ENCODE measurements at places on chromosomes 11 and 22.

GRCh38 chr11:37109286-37109585 is 511.2 kb upstream of the RAG2 start:
- DNase-seq: no peak

- DNase-seq: no peak
Observed at GRCh38 chr11:67252831-67253239, 13.4 kb upstream of the GRK2 start.

DNA sequence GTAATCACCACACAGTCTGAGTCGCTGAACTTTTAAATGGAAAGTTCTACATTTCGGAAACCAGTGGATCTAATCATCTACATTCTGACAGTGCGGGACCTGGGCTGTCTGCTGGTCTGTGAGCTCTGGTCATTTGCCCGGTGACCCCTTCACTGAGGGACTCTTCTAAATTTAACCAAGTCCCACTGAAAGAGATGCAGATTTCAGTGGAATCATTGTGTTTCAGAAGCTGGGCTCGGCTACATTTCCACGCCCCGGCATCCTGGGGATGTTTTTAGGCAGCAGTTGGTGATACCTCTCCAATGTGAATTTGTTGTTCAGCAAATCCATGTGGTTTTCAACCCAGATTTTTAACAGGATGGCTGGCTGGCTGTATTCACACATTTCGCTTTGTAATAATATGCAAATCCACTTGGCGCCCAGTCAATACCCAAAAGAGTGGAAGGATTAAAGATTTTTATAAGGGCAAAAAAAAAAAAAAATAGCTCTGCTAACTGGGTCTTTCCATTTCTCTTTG is 145.5 kb upstream of the RASSF10 start:
- no peak for DNase-seq

DNA sequence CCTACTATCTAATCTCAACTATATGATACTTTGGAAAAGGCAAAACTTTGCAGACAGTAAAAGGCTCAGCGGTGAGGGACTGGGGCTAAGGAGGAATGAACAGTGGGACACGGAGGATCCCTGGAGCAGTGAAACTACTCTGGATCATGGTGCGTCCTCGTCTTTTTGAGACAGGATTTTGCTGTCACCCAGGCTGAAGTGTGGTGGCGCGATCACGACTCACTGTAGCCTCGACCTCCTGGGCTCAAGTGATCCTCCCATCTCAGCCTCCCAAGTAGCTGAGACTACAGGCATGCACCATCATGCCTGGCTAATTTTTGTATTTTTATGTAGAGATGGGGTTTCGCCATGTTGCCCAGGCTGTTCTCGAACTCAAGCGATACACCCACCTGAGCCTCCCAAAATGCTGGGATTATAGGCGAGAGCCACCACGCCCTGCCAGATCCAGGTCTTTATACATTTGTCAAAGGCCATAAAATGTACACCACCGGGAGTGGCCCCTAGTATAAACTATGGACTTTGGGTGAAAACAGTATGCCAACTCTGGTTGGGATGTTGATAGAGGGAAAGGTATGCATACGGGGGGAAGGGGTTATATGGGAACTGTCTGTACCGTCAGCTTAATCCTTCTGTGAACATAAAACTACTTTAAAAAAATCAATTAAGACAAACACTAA is 28.0 kb upstream of the CYP2D6 start:
- no peak for DNase-seq

- DNase-seq: no peak
Observed at GRCh38 chr11:17298302-17298701, 21.8 kb downstream of the NUCB2 start.

DNA sequence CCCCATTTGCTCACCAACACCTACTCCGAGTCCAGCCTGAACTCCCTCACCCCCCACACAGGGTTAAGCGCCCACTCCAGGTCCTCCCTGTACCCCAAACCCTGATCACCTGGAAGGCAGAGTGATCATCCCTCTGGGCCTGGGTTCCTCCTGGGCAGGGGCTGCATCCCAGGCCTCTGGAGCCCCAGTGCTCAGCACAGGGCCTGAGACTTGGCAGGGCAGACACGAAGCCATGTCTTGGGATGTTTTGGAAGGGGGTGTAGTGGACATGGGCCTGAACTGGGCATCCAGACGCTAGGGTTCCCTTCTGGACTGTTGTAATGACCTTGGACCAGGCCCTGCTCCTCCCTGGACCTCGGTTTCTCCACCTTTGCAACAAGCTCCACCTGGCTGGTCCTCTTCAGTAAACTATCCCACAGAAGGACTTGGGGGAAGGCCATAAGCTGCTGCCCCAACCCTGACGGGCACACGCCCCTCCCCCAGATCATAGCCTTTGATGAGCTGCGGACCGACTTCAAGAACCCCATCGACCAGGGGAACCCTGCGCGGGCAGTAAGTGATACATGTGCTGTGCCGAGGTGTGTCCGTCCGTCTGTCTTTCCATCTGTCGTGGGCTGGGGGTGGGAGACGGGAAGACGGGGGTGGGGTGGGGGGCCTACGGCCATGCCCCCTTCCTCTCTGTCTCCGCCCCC is 3.9 kb downstream of the CNIH2 start:
- DNase-seq: no peak

- no peak for DNase-seq
Observed at GRCh38 chr22:30244066-30244465, 2.5 kb downstream of the LIF start.

- no peak for DNase-seq
Observed at GRCh38 chr11:74025467-74026166, 16.7 kb upstream of the UCP3 start.

GRCh38 chr22:37442537-37442936 is 15.3 kb upstream of the ELFN2 start:
- no peak for DNase-seq

DNA sequence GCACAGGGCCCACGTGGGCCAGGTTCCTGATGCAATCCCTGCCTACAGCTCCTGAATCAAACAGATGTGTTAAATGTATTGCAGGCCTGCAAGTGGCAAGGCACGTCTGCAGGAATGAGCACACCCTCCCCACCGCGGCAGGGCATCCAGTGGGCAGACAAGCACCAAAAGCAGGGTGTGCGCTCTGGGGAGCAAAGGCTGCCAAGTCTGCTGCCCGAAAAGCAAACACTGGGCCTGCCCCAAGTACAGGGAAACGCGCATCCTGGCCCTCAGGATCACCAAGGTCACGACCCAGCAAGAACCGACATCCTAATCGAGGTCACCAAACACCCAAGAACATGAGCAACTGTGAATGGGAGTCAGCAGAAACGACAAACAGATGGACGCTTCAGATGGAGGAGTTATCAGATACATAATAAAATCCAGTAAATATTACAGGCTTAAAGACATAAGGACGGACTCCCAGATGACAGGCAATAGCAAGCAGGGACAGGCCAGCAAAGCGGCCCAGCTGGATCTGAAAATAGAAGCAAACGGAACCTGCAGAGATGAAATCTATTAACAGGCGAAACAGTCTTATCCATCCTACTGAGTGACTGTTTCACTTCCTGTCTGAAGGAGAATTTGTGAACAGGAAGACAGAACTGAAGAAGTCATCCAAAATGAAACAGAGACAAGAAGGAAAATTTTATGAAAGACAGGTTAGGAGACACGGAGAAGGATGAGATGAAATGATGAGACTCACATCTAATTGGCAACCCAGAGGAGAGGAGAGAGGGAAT is 26.7 kb downstream of the CARS1 start:
- no peak for DNase-seq

GRCh38 chr22:23516304-23516703 is 63.8 kb downstream of the IGLL1 start:
- DNase-seq: no peak

- no peak for DNase-seq
Observed at GRCh38 chr22:19480173-19480568, 451 bp downstream of the CDC45 start.

GRCh38 chr11:130144861-130145281 is 14.7 kb upstream of the ST14 start:
- DNase-seq: no peak

DNA sequence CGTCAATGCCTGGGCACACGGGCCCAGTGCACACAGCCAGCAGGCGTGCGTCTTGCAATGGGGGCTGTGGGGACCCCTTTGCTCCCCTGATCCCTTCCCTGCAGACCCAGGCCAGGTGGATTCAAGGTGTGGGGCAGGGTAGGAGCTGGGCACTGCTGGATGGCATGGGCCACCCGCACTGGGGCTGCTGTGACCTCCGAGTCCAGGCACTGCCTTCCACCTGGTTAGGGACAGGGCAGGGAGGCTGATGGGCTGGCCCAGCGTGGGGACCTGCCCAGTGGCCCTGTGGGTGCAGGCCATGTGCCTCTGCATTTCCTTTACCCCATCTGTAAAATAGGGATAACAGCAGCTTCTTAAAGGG is 22.9 kb downstream of the KCNQ1 start:
- no peak for DNase-seq

- no peak for DNase-seq
Observed at GRCh38 chr11:2130881-2131352, 8.3 kb downstream of the IGF2 start.

GRCh38 chr11:42524534-42525227 is 787.1 kb upstream of the API5 start:
- no peak for DNase-seq

DNA sequence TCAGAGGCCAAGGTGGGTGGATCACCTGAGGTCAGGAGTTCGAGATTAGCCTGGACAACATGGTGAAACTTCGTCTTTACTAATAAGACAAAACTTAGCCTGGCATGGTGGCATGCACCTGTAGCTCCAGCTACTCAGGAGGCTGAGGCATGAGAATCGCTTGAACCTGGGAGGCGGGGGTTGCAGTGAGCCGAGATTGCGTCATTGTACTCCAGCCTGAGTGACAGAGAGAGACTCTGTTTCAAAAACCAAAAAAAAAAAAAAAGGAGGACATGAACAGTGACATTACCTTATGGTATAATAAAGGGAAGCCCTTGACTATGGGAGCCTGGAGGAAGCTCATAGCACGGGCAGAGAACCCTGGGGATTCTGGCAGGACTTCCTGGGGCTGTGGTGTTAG is 16.5 kb upstream of the PLEKHB1 start:
- DNase-seq: no peak

DNA sequence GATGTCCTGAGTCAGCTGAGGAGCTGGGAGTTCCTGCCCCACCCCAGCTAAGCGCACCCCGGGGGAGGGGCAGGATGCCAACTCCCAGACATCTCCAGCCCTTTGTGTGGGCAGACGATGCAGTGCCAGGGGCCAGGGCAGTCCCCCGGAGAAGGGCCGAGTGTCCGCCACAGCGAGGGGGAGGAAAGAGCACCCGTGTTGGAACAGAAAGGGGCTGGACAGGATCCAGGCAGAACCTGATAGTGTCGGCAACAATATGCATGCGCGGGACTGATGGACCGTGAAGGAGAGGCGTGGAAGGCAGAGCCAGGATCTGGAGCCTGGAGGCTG is 1434.7 kb downstream of the BRD1 start:
- DNase-seq: no peak

GRCh38 chr11:77542296-77542695 is 47.5 kb upstream of the AQP11 start:
- DNase-seq: no peak

GRCh38 chr11:9004183-9004926 is 554 bp upstream of the NRIP3 start:
- peak; percentile 15 for DNase-seq

DNA sequence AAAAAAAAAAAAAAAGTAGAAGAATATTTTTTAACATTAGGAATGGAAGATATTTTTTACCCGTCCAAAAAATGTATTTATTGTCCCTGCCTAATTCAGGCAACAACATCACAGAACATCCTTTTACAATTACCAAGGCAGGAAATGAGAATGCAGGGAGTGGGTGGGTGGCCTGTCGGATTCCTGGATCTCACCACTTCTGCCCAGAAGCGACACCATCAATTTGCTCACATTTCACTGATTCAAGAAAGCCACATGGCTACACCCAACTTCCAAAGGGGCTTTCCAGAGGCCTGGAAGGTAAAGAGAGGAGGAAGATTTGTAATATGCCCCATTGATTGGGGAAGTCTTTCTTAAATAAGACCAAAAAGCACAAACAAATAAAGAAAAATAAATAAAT is 93.8 kb upstream of the CLPB start:
- DNase-seq: no peak

GRCh38 chr11:132347156-132348090 is 977.0 kb downstream of the NTM start:
- DNase-seq: no peak

DNA sequence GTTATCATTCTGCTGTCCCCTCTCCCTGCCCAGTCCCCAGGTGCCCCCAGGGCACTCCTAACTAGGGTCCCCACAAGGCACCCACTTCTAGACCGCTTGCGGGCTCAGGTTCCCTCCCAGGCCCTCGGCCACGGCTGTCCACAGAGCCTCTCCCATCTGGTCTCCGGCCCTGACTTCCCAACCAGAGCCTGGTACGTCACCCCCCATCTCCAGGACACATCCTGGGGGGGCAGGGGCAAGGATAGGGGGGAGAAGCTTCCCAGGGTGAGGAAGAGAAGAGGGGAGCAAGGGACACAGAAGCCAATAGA is 457 bp downstream of the SSTR3 start:
- no peak for DNase-seq

GRCh38 chr11:71498091-71498490 is 29.0 kb upstream of the KRTAP5-7 start:
- DNase-seq: no peak
